ENCODE measurements at places on chromosomes 16 and 17.
A peak's percentile ranks its signal among the peaks of the same experiment; 100 is the strongest.

GRCh38 chr16:16923479-16923878 lies 544.5 kb downstream of the NPIPA7 start:
- no peak for DNase-seq

DNA sequence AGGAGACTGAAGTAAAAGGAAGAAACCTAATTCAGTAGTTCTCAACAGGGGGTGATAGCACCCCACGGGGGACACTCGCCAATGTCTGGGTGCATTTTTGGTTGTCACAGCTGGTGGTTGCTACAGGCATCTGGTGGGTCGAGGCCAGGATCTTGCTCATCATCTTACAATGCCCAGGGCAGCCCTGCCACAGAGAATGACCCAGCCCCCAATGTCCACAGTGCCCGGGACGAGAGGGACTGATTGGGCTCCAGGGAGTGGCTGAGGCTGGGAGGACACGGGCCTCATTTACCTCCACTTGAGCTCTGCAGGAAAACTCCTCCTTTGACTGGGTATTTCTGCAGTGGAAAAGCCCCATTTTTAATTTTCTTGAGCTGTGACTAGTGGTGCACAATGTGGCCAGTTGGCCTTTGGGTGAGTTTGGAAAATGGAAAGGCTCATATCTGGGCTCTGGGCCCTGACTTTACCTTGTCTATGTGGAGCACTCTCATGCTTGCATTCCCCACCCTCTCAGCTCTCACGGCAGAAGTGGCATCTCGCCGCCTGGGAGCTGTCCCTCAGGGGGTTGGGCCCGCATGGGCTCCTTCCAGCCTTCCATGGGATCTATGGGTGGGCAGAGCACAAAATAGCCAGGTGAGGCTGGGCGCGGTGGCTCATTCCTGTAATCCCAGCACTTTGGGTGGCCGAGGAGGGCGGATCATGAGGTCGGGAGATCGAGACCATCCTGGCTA lies 37.7 kb upstream of the IRF8 start:
- DNase-seq, result no peak

- DNase-seq, result peak; percentile 24
Measured at GRCh38 chr17:51079049-51079448, 41.6 kb downstream of the SPAG9 start.

- no peak for DNase-seq
Measured at GRCh38 chr16:66485376-66485775, 58.3 kb downstream of the BEAN1 start.

DNA sequence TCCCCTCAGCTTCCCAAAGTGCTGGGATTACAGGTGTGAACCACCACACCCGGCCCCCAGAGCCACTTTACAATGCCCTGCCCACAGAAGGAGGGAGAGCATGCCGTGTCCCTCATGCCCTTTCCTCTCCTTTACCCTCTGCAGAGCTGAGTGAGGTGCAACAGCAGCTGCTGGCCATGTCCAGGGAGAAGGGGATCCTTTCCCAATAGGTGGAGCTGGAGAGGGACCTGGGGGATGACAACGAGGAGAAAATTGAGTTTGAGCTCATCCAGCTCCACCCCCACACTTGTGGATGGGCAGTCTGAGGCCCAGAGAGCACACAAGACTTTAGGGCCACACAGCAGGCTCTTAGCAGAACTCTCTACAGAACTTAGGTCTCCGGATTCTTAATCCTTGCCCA lies 7.9 kb upstream of the GSDMA start:
- DNase-seq, result no peak

GRCh38 chr17:19470530-19471261 lies 59.7 kb downstream of the RNF112 start:
- peak; percentile 67 for DNase-seq

DNA sequence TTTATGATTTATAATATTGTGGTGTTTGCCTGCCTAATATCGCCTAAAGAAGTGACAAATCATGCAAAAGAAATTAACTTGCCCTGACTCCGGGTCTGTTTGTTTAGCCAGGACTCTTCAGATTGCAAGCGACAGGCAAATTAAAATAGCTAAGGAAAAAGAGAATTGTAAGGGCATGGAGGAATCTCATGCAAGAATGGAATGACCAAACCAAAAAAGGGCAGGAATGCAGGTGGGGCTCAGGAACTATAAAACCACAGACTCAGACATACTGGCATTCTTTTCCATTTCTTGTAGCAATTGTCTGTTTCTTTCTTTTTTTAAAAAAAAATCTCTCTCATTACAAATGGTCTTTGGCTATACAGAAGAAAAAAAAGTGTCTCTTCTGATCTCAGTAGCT lies 188.1 kb upstream of the XYLT1 start:
- no peak for DNase-seq

DNA sequence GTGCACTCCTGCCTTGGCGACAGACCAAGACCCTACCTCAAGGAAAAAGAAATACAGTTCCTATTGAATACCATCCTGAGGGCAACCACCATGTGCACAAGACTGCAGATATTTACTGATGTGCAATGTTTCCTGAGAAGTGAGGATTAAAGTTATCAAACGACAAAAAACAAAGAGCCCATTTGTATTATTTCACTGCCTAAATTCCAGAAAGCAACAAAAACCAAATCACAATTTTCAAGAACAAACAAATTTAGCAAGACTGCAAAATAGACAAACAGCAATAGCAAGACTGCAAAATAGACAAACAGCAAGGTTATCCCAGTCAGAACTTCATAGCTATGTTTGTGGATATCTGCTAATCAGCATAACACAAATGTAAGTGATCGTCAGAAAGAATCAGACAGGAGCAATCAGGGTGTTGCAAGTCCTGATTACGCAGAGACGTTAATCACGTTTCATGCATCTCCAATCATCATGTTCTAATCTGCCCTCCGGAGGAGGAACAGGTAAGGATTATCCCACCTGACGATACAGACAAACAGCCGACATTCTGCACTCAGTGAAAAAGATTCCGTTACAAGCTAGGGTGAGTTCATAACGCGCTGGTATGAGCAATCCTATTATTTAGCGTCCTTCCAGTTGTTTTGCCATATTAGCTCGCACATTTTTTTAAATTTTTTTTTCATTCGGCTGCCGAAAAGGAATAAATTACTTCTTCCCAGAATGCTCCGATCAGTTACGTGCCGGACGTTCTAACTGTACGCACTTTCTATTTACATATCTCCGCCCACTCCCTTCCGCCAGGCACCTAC lies 2.9 kb downstream of the TMEM107 start:
- peak; percentile 77 for DNase-seq

- DNase-seq, result peak; percentile 80
Measured at GRCh38 chr17:693791-694638, 20.6 kb downstream of the VPS53 start.

All from GM03348 (cell line).